ENCODE measurements at places on chromosomes 6 and 20. TPM values are rescaled to one million over a fixed set of nuclear protein-coding genes. Genes with fewer than 3 reads are reported as not detected.

- DNase-seq: no peak
Measured at GRCh38 chr6:31764198-31764597, 1.7 kb downstream of the SAPCD1 start.

DNA sequence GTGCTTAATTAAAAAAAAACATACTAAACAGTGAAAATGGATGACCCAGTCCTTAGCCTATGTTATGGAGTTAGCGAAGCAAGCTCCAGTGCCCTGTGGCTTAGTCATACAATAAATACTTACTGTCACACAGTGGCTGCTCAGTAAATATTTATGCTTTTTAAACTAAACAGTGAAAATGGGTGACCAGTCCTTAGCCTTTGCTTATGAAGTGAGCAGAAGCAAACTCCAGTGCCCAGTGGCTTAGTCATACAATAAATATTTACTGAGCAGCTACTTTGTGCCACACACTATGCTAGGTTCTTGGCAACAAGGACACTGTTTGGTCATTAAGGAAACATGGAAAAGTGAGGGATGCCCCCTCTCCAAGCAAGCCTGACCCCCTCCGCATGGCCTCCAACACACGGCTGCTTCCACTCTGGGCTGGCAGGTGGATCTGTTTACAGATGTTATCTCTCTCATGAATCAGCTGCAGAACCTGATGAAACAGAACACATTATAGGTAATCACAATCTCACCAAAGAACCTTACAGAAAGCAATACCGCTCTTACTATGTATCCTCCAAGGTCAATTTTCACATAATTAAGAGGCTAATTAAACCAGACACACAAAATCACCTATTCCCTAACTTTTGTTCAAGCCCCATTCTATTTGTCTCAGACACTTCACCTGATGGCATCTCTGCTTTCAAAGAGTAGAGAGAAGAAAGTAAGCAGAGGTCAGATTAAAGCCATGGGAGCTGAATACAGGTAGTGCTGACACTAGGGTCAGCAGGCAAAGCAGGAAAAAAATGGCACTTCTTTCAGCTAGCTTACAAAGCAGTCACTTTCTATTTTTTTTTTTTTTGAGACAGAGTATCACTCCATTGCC lies 27.3 kb downstream of the CDK5RAP1 start:
- DNase-seq: no peak

GRCh38 chr20:34922654-34923381 lies 32.8 kb downstream of the GSS start:
- no peak for DNase-seq

Gene MAP7
- total RNA-seq: 47.8 TPM

GRCh38 chr20:34806255-34806654 lies 19.2 kb downstream of the NCOA6 start:
- DNase-seq: no peak

DNA sequence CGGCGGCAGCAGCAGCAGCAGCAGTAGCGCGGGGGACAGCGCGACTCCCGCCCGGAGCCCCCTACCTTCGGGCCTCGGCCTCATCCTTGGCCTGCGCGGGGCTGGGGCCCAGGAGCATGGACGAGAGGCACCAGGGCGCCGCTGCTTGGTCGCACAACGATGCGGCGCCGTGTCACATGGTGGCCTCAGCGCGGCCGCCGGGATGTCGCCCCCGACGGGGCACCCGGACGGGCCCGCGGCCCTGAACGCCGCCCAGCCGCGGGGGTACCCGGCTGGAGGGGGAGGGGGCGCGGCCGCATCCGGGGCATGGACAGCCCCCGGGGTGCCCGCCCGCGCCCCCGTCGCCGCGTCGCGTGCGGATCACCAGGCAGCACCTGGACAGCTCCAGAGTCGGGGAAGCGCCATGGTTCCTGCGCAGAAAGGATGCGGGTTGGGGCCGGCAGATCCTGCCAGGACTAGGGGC lies 57.1 kb downstream of the CDH22 start:
- peak; percentile 78 for DNase-seq

DNA sequence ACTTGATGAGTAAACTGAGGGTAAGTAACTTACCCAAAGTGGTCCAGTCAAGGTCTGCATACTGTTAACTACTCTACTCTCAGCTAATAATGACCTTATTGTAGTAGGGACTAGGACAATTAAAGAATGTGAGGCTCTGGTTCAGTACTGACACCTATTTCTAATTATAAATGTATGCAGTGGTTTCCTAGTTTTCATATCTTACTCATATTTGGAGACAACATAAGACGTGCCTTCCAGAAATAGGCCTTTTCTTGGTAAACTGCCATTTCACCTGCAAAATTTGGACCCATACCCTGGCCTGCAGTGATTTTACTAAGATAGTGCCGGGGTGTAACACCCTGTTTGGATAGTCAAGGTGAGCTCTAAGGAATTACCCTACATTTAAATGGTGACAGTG lies 24.7 kb downstream of the GJA1 start:
- no peak for DNase-seq

GRCh38 chr6:4084444-4085331 lies 5.8 kb upstream of the FAM217A start:
- DNase-seq: no peak

DNA sequence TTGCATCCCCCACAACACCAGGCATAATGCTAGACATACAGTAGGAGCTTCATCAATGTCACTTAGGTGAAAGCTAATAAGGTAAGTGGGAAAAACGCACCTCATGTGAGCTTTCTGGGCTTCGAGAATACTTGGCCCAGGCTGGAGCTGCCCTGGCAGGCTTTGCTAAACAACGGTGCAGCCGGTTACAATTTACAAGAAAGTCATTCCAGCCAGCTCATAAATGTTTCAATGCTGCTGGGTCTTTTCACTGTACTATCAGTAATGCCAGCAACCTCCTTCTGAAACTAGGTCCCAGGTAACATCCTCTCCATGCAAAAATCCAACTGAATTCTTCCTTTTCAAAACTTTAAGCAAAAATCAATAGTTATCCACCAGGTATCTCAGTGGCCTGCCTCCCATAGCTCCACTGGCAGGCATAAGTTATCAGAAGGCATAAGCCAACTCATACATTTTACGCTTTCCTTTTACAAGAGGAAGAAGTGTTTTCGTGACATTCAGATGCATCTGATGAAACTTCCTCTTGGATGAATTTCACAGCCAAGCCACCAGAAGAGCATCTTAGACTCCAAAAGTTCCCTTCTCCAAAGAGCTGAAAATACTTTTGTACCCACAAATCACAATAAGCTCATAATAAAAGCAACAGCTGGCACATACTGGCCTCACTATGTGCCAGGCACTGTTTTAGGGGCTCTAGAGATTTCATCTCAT lies 56.3 kb downstream of the RTN4IP1 start:
- no peak for DNase-seq

Measured in GM23338 (cell line).